ENCODE measurements at places on chromosomes 7 and 10.

DNA sequence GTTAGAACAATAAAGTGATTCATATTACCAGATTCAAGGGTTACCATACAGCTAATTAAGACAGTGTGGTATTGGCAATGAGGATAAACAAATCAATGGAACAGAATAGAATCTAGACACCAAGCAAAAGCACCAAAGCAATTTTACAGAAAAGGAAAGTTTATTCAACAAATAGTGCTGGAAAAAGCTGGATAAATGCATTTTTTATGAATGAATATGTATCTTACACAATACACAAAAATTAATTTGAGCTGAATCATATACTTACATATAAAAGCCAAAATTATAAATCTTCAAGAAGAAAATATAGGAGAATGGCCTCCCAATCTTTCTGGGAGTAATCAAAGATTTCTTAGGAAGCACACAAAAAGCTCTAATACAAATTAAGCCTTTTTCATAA, 220.4 kb upstream of the PTN start:
- H3K4me3 ChIP-seq, result no peak overlapping the region
- no peaks in the 10 kb centered on the region for H3K27me3 ChIP-seq
- DNase-seq, result no peak
- no peak overlapping the region for H3K27ac ChIP-seq

- H3K27ac ChIP-seq, result no peak overlapping the region
- H3K4me3 ChIP-seq, result no peak overlapping the region
- no peaks in the 10 kb centered on the region for H3K36me3 ChIP-seq
- no peaks in the 10 kb centered on the region for H3K4me1 ChIP-seq
- peaks cover 5% of the 10 kb centered on the region for H3K27me3 ChIP-seq
These were observed 39.8 kb downstream of the NPTX2 start for GRCh38 chr7:98656899-98657298.

DNA sequence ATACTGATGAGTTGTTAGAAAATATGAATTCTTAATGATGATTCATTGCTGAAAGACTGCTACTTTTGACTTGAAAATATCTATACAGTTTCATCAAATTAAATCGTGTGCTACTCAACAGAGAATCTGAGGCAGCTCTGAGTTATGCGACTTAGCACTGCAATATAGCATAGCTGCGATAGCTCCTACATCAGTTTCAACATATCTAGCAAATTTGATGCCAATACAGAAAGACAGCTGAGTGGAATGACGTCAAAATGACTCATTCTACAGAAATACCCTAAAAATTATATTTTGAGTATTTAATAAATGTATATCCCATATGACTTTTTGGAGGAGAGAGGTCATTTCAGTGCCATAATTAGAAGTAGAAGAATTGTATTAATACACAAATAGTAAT, 1.1 kb upstream of the TARP start:
- no peak overlapping the region for H3K4me3 ChIP-seq
- H3K4me1 ChIP-seq, result no peaks in the 10 kb centered on the region
- H3K36me3 ChIP-seq, result no peaks in the 10 kb centered on the region

DNA sequence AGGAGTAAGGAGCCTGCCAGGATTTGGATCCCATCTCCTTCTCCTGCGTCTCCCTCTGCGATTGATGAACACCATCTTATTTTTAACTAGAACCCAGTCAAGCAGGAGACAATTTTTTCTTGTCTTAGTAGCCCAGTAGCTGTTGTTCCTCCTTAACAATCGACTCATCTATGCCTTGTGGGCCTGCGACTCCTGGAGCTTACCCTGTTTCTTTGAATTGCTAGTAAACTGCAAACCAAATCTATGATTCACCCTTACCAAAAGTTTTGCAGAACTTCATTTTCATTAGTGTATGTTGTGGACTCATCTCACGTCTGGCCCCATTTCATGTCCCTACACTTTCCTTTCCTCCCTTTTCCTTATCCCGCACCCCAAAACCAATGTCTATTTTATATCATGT, 37.7 kb downstream of the TRIL start:
- H3K36me3 ChIP-seq, result no peaks in the 10 kb centered on the region
- H3K4me3 ChIP-seq, result no peak overlapping the region
- no peak for DNase-seq
- peaks cover 3% of the 10 kb centered on the region for H3K27me3 ChIP-seq
- no peak overlapping the region for H3K27ac ChIP-seq

GRCh38 chr10:14740684-14741247, 33.9 kb downstream of the FAM107B start:
- H3K27me3 ChIP-seq, result peaks cover 7% of the 10 kb centered on the region
- no peaks in the 10 kb centered on the region for H3K4me1 ChIP-seq
- H3K36me3 ChIP-seq, result no peaks in the 10 kb centered on the region

DNA sequence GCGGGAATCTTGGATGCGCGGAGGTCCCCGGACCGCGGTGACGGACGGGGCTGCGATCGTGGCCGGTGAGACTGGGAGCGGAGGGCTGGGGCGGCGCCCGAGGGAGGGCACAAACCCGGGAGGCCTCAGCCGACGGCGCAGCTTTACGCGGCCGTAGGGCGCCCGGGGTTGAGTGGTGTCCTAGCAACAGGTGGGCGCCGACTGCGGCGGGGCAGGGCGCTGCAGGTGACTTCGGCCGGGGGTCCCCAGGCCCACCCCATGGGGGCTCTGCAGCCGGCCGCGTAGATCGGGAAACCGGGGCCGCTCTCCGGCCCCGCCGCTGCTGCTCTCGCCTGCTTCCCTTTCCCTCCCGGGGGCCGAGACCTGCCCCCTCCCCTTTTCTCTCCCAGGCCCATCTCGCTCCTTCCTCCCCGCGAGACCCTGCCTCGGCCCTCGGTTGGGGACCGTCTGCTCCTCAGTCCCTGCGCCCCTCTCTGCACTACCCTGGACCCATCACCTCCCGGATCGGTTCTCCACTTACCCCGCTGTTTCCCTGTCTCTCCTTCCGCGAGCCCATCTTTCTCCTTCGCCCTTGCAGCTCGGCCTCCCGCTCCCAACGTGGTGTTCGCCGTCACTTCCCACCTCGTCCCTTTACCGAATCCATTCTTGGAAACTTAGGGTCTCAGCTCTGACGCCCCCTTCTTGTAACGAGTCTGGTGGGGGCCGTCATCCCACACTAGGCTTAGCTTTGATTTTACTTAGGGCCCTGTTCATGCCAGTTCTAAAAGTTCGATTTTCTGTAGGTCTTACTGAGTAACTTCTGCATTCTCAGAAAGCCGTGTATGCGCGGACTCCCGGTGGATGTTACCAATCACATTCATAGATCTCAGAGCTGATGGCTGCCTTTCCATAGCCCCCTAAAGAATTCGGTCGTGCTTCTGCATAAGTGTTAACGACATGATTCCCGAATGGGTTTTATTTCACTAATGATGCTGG, 18.5 kb upstream of the ACBD5 start:
- DNase-seq, result no peak
- H3K4me1 ChIP-seq, result peaks cover 5% of the 10 kb centered on the region
- H3K36me3 ChIP-seq, result no peaks in the 10 kb centered on the region
- no peaks in the 10 kb centered on the region for H3K27me3 ChIP-seq
- H3K4me3 ChIP-seq, result no peak overlapping the region

Data from DND-41 (cell line).